ENCODE measurements at places on chromosomes 7 and 10.

DNA sequence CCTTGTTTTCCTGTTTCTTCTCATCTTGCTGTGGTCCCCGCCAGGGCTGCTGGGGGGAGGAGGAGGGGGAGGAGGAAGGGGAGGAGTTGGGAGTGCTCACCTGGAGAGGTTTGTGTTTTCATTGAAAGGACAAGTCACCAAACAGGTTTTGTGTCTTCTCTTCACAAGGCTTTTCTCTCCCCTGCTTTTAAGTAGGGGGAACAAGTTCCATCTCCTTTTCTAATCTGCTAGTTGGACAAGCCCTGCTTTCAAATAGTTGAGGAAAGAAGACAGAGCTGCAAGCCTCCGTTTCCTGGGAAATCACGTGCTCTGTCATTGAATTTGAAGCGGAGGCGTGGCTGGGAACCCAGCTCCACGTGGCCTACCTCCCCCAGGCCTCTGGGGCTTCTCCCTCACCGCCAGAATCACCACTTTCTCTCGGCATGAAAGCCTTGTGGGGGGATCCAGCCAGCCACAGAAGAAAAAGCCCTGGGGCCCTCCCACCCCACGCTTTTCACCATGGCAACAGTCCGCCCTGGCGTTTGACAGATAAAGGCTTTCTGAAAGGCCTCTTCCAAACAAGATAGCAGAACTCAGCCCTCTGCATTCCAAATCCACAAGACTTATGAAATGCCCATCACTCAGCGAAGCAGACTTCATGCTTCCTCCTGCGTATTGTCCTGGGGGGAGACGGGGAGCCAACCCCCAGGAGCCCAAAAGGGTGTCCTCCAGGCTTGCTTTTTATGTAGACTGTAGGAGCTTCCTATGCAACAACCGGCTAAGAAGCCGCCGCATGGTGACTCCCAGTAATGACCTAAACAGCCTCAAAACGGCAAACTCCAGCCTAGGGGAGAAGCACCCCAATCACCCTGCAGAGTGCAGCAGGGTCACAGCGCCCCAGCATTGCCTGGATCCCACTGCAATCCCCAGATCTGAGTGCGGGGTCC, 51.7 kb downstream of the PROSER2 start:
- DNase-seq, result no peak

DNA sequence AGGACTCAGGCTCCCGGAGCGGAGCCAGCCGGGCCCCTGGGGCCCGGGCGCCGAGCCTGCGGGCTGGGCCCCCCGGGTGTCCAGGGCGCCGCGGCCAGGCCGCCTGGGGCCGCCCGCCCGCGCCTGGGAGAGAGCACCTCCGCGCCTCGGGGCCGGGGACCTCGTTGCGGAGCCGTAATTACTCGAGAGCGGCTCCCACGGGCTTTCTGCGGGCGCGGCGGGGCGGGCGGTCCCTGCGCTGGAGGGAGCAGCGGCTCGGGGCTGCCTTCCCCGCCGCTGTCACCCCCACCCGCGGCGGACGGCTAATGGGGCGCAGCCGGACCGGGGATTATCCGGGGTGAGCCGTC, 1.5 kb downstream of the GNB2 start:
- no peak for DNase-seq

DNA sequence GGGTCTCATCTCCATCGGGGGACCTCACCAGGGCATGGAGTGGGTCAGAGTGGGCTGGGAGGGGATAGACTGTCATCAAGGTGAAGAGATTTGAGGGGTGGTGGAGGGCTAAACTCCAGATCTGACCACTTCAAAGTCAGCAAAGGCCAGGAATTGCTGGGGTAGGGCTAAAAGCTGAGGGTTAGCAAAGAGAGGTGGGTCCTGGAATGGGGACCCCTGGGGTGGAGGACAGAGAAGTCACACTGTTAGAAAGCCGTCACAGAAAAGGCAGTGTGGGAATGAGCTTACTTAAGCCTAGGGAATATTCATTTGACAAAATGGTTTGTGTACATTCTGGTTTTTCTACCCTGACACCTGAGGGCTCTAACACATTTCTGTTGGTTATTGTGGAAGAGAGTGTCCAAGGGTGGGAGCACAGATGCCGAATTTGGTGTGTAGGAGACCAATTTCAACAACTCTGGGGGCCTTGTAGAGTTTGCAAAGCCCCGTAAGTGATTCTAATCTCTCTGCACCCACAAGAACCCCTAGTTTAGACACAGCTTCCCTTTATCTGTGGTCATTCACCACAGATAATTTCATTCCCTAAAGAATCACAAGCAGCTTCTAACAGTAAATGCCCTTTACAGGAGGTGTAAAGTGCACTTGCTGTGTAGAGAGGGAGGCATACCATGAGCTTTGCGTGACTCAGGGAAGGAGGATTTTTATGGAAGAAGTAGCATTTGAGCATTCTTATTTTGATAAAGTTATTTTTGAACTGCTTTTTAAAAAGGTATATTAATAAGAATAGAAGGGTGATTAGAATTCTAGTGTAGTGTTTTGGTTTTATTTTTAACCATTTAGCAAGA, 6.4 kb downstream of the FBH1 start:
- DNase-seq, result no peak

- no peak for DNase-seq
Observed at GRCh38 chr10:44337081-44337480, 47.8 kb downstream of the CXCL12 start.

- DNase-seq, result peak; percentile 93
Observed at GRCh38 chr7:117269417-117269816, 53.4 kb downstream of the WNT2 start.

- no peak for DNase-seq
Observed at GRCh38 chr10:28761084-28761846, 83.9 kb downstream of the BAMBI start.

DNA sequence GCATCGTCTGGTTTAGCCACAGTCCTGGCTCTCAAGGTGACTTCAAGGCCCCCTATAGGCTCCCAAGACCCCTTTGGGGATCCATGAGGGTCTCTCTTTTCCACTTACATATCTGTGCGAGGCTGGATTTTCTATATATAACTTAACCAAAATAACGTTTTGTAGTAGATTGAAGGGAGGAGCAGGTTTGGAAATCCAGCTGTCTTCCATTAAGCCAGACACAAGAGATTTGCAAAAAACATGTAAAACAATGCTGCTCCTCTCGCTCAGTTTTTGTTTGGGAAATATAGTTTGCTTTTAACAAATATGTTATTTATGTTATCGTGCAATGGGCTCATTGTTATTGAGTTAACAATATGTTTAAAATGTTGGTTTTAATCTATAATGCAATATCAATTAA, 811.2 kb downstream of the TYW1 start:
- DNase-seq, result no peak

- no peak for DNase-seq
Observed at GRCh38 chr10:29377333-29377961, 88.6 kb downstream of the LYZL1 start.

GRCh38 chr10:17220652-17221100, 7.4 kb upstream of the VIM start:
- no peak for DNase-seq

DNA sequence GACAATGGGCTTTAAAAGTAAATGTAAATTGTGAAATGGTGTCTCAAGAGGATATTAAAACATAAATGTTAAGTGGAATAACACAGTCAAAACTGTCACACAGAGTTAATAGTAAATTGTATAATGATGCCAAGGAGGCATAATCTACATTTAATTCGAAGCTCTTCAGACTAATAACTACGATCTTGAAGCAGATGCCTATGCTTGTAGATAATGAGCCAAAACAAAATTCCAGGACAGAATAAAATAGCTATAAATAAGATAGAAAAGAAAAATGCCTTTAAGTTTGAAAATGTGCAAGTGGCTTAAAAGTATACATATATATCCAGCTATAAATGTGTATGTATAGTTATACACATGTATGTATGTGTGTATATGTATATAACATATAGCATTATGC, 17.5 kb downstream of the TWIST1 start:
- DNase-seq, result no peak

DNA sequence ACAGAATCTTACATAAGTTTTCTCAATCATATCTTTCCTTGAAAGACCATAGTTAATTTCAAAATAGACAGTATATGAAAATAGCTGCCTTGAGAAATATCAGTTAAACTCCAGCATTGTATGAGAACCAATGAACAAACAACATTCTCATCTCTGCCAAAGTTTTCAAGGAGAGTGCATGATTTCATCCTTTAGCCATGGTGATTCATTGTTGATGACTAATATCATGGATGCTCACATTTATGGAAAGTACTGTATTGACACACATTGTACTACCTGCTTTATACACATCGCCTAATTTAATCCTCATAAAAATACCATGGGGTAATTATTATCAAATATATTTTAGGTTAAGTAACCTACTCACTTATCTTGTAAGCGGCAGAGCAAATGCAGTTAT, 250.3 kb downstream of the CNTNAP2 start:
- DNase-seq, result no peak

DNA sequence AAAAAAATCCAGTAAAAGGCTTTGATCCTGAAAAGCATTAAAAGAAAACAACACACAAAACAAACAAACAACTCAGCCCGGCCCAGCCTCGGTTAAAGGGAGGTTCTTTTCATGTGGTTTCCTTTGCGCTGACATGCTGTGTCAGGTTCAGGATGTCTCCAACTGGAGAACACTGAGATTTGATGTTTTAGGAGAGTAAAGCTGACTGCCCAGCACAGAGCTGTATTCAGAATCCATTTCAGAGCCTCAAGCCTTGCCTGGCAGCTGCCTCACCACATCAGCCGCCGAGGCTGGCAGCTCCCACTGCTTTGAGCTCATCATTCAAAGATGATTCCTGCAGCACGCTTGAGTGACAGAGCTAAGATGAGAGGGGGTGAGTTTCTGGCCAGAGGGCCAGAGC, 205.8 kb upstream of the LYZL1 start:
- no peak for DNase-seq

DNA sequence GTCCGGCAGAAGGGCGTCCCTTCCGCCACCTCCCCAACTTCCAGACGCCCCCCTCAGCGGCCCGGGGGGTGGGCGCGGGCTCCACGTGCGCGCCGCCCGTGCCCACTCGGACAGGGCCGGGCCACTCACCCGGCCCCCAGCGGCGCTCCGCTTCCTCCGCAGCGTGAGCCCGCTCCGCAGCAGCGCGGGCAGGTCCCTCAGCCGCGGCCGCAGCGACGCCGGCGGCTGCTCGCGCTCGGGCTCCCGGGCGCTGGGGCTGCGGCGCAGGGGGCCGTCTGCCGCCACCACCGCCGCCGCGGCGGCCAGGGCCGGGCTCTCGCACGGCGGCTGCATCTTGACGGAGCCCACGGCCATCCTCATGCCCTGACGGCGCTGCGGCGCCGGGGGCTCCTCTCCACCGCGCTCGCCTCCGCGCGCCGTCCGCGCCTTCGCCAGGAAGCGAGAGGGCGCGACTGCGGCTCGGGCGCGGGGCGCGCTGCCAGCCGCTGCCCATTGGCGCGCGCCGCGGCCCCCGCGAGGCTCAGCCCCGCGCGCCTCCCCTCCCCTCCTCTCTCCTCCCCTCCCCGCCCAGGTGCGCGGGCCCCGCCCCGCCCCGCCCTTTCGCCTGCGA, at the start of gene RAPGEF5:
TSS of gene RAPGEF5 (minus strand) at position 454 of the 610 bp plus-strand sequence. CDS start at position 360, 94 bp downstream.
- DNase-seq, result no peak

DNA sequence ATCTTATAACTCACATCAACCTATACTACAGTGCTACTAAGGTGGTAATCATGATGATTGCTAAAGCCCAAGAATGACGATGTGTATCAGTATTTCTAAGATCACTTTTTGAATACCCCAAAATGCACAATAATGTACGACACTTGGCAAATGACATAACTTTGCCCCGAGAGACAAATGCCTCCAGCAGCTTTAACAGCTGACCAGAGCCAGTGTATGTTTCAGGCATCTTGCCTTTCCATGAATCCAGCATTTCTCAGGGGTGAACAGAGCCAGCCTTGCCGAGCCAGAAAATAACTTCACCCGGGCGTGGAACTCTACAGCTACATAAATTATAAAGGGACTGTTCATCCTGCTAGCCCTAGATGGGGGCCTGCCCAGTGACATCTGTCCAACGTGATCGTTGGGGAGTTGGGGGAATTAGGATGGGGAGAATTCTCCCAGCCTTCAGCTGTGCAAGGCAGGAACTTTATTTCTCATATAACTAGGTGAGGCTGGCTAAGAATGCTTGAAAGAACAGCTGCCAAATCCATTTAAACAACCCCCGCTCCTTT, 1.8 kb downstream of the IGFBP3 start:
- DNase-seq, result no peak

- DNase-seq, result no peak
Observed at GRCh38 chr10:21030091-21030490, 133.0 kb upstream of the NEBL start.

DNA sequence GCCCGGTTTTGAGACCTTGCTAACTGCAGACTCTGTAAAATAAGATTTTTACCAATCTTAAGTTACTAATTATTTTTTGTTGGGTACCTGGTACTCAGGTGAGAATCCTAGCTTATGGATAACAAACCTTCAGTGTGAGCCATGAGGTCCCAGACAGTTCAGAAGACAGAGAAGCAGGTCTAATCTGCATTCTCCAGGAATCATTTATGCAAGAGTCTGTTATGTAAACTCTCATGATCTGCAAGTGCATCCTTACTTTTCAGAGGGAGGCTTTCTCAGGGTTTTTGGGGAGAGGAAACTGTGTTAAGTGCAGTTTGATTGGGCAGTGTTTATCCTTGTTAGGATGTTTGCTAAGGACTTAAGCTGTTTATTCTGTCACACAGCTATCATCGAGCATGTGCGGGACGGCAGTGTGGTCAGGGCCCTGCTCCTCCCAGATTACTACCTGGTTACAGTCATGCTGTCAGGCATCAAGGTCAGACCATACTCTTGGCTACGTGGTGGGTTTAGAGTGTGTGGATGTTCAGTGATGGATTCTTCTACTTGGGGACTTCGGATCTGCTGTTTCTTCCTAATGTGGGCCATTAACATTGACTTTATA, 50.2 kb downstream of the SND1 start:
- no peak for DNase-seq

- DNase-seq, result no peak
Observed at GRCh38 chr7:135189221-135189662, 18.7 kb upstream of the CYREN start.

- DNase-seq, result no peak
Observed at GRCh38 chr7:1053002-1053411, 8.7 kb downstream of the GPR146 start.

- no peak for DNase-seq
Observed at GRCh38 chr10:75655791-75656451, 224.5 kb downstream of the LRMDA start.

DNA sequence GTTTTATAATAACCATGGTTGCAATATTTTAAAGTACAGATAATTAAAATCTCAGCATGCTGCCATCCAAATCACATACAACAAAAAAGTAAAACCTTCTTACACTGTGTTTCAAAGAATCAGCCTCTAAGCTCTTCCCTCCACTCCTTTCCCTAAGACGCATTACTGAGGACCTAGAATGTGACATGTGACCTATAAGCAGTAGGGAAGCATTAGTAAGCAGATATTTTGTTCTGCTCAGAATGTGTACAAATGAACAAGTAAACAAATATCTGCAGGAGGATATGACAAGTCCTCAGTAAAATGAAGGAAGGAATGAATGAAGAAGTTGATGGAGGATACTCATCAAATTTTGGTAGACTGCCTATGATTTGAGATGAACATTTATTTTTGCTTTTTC, 49.1 kb downstream of the RAB11FIP2 start:
- no peak for DNase-seq

GRCh38 chr10:86956848-86957448, 467 bp downstream of the MMRN2 start:
- DNase-seq, result no peak
